ENCODE measurements at places on chromosomes 2 and 18.

DNA sequence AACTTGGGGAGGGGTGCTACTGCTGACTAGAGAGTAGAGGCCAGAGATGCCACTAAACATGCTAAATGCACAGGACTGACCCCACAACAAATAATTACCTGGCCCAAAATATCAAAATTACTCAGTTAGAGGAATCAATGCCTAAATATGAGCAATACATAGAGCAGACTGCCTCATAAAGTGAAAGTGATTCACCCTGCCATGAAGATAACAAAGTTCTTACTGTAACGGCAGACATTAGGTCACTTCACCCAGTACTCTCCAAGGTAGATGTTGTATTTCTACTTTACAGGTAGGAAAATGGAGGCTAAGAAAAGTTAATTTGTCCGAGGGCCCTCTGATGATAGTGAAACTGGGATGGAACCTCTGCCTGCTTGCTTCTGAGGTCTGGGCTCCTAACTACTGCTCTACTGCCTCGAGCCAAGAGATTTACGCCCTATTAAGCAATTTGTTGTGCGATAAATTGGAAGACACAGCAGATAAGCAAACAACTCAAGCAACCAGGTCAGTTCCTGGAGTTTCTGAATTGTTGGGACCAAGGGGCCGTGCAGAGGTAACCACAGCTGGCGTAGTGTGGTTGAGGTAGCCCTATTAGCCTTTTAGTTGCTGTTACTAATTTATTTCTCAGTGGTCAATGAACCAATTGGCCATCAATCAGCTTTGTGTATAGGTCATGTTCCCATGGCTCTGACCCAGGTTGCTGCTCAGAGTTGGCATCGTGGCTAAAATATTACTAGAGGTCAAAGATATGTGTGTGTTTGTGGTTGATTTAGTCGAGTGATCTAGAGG lies 4.8 kb downstream of the DHRS9 start:
- no peak for DNase-seq

DNA sequence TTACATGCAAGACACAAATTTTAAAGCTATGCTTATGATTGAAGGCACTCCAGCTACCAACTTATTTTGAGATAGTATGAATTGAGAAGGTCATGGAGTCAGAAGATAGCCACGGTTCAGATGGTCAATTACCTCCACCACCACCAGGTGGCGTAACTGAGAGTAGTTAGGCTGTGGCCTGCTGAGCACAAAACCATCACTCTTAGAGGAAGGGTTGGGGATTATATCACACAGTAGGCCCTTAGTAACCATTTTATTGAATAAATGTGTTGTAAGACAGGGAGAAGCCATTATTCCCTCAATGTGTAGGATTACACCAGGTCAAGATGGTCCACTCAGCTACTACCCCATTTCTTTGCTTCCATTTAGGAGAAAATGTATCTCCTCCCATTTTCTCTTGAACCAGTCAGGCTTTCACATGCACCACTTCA lies 18.8 kb downstream of the KLHL41 start:
- peak; percentile 69 for DNase-seq

DNA sequence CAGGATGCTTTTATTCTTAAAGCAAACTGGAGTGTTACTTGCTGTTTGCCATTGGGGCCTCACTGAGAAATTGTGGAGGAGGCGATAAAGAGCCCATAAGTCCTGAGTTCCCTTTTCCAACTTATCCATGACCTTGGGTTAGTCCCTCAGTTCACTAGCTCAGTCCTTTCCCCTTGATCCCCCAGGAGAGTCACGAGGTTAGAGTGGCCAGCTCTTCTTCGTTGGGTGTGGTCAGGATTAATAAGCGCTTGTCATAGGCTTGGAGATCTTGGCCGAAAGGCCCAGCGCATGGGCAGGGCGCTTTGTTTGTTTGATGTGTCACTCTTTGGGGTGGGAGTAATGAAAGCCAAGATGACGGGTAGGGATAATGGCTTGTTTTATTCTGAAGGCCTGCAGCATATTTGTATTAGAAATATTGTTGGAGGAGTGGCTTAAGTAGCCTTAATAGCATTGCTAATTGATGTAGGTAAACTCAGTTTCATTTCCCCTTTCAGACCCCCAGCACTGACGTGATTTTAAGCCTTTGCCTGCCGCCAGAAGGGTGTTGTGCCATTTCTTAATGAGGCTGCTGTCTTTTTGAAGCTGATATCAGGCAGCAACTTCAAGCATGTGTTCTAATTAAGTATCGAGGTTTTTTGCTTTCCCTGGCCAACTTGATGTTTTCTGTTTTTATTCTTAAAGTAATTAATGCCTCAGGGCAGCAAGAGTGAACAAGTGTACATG lies 15.7 kb downstream of the GRHL1 start:
- DNase-seq = no peak

- DNase-seq = no peak
These were observed 20.3 kb upstream of the KIDINS220 start for GRCh38 chr2:8857709-8858108.

GRCh38 chr2:72143441-72144273 lies 4.0 kb downstream of the CYP26B1 start:
- DNase-seq = no peak
